ENCODE measurements at places on chromosomes 7 and 10.
A peak's percentile ranks its signal among the peaks of the same experiment; 100 is the strongest.

- peak; percentile 78 for DNase-seq
Measured at GRCh38 chr10:100341953-100342626, 4.9 kb upstream of the SCD start.

- no peak for DNase-seq
Measured at GRCh38 chr7:27182285-27182841, 2.7 kb downstream of the HOXA11 start.

DNA sequence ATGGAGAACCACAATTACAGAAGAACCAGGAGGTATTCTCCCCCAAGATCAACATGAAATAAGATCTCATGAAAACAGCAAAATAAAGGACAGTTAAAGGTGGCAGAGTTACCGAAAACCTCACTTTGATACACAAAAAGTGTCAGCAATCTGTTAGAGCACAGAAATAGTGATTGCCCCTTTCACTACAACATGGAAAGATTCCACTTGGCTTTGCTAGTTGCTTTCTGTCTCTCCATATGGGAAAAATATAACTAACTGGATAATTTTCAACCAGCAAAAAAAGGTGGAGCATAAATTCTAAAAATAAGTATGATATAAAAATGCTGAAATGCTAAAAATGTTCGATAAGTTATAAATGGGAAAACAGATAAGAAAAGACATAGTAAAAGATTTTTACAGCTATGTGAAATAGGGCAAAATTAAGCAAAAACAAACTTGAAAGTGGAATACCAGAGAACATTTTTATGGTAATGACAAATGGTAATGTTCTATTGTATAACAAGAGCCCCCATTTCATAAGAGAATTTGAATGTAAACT lies 90.2 kb downstream of the GPR85 start:
- no peak for DNase-seq

- no peak for DNase-seq
Measured at GRCh38 chr7:85828614-85829013, 641.8 kb upstream of the SEMA3D start.

GRCh38 chr10:70565556-70566514 lies 36.7 kb downstream of the PRF1 start:
- no peak for DNase-seq

GRCh38 chr10:51129946-51130544 lies 55.8 kb downstream of the PRKG1 start:
- no peak for DNase-seq

- DNase-seq = no peak
Measured at GRCh38 chr7:25385506-25386136, 157.3 kb upstream of the NPVF start.

- no peak for DNase-seq
Measured at GRCh38 chr7:94511718-94512117, 2.1 kb downstream of the CASD1 start.
